Stimulated activated CD4-positive, alpha-beta T cell treated with anti-CD3 and anti-CD28 coated beads, Interleukin-4, amount 100 ng/mL, for 1 hour (primary cell): ENCODE measurements at places on chromosomes 11 and 22.
A peak's percentile ranks its signal among the peaks of the same experiment; 100 is the strongest.

DNA sequence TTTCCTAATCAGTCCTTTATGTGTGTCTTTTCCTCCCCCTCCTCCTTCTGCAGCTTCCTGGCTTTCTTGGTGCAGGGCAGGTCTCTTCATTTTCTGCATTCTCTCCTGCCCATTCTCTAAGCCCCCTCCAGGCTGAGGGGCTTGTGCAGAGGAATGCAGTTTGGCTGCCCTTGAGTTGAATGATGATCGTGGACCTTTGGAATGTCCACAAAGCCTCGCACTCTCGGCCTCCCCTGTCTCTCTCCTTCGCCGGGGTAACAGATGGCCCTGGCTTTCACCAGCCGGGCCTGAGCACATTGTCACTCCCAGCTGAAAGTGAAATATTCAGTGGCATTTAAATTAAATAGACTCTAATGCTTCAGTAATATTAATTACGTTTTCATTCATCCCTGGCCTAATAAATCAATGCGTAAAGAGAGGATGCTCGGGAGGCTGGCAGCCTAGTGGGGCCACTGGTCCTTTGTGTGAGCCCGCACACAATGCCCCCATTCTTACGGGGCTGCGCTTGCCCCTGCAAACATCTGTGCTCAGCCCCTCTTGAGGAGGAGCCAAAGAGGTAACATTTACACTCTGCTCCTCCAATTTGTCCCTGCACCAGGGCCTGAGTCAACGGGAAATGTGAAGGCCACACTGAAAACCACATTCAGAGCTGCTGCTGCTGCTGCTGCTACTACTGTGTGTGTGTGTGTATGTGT lies 64.9 kb upstream of the PAX6 start:
- DNase-seq = no peak

GRCh38 chr11:123560006-123560405 lies 94.4 kb downstream of the SCN3B start:
- DNase-seq = peak; percentile 38

DNA sequence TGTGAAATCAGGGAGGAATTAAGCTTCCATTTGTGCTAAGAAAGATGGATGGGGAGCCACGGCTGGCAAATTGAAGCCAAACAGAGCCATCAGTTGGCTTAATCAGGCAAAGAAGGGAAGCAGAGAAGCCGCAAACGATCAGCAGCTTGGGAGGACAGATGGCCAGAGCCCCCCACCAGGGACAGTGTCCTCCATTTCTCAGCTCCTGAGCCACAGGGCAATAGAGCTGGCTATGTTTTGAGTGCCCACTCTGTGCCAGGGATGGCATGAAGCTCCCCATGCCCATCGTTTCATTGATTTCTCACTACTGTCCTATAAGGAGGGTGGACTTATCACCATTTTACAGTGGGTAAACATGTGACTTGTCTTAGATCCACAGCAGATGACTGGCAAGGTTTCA lies 126.3 kb upstream of the ASPHD2 start:
- no peak for DNase-seq

- no peak for DNase-seq
These were observed 83.8 kb upstream of the FIBIN start for GRCh38 chr11:26909991-26910591.

DNA sequence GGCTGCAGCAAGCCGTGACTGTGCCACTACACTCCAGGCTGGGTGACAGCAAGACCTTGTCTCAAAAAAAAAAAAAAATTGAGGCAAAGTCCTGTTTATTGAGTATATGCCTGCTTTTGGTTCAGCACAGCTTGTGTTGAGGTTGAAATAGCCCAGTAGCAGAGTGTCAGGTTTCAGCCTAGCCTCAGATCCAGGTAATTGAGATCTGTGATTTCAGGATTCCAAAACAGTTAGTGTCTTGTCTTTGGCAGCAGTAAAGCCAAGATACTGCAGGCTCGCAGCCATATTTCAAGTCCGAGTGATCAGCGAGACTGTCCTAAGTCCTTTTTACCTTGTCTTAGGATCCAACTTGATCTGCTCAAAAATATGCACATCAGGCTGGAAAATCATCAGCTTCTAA lies 27.0 kb downstream of the CUL5 start:
- DNase-seq = no peak

DNA sequence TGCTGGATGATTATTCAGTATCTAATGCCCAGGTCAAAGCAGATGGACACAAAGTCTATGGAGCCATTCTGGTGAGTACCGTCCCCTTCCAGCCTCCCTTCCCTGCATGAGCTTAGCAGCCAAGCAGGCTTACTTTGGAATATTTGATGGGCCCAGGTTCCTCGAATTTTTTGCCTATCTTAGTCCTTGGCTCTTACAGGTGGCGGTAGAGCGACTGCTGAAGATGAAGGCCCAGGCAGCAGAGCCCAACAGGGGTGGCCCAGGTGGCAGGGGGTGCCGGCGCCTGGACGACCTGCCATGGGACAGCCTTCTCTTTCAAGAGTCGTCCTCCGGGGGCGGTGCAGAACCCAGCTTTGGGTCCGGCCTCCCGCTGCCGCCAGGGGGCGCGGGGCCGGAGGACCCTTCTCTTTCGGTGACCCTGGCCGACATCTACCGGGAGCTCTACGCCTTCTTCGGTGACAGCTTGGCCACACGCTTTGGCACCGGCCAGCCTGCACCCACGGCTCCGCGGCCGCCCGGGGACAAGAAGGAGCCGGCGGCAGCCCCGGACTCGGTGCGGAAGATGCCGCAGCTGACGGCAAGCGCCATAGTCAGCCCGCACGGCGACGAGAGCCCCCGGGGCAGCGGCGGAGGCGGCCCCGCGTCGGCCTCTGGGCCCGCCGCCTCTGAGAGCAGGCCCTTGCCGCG lies 741 bp upstream of the TMEM179B start:
- peak; percentile 82 for DNase-seq

DNA sequence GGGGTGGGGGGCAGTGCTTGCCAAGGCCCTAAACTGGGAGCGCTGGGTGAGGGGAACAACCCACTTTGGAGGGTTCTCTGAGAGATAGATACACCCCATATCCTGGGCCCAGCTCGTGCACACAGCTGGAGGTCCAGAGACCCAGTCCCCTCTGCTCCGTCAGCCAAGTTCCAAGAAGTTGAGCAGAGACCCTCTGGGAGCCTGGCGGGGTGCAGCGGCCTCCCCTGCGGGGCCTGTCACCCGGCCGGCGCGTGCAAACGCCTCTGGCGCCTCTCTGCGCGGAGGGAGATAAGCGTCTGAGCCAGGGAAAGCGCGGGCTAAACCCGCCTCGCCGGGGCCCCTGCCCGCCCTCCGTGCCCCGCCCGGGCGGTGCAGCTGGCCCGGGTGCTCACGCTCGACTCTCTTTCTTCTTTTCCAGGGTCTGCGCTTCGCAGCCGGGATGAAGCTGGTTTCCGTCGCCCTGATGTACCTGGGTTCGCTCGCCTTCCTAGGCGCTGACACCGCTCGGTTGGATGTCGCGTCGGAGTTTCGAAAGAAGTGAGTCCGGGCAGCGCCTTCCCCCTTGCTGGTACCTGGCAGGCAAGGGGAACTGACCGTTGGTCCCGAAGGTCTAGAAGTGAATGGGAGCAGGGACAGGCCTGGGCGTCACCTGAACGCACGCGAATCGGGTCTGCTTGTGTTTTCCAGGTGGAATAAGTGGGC lies 540 bp downstream of the ADM start:
- peak; percentile 26 for DNase-seq
